Right renal cortex interstitium (tissue), 3 donors: ENCODE measurements at places on chromosomes 1 and 21. TPM values are rescaled to one million over a fixed set of nuclear protein-coding genes. Genes with fewer than 3 reads are reported as not detected.

Gene LCE2A
- not detected for polyA plus RNA-seq

Gene SLC9C2
- polyA plus RNA-seq = 0.31 TPM

- no peak for DNase-seq
Observed at GRCh38 chr1:163747261-163747660, 425.5 kb downstream of the NUF2 start.

- peak; percentile 69 for DNase-seq
Observed at GRCh38 chr1:40708750-40709099, 17.2 kb downstream of the NFYC start.

DNA sequence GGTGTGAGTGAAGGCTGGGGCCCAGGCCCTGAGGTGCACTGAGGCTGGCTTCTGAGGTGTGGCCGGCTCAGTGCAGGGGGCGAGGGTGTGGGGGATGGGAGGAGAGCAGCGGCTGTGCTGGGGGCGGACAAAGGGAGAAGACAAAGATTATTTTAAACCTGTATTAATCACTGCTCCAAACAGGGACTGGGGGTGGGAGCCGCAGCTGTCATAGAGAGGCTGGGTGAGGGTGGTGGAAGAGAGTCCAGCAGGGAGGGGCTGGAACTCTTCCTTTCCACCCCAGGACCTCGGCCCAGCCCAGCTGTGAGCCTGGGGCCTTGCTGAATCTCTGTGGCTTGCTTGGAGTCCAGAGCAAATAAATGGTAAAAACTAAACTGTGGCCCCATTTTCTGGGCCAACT lies 106.9 kb downstream of the KCND3 start:
- DNase-seq = no peak

GRCh38 chr1:6163191-6163972 lies 16.7 kb downstream of the CHD5 start:
- no peak for DNase-seq

DNA sequence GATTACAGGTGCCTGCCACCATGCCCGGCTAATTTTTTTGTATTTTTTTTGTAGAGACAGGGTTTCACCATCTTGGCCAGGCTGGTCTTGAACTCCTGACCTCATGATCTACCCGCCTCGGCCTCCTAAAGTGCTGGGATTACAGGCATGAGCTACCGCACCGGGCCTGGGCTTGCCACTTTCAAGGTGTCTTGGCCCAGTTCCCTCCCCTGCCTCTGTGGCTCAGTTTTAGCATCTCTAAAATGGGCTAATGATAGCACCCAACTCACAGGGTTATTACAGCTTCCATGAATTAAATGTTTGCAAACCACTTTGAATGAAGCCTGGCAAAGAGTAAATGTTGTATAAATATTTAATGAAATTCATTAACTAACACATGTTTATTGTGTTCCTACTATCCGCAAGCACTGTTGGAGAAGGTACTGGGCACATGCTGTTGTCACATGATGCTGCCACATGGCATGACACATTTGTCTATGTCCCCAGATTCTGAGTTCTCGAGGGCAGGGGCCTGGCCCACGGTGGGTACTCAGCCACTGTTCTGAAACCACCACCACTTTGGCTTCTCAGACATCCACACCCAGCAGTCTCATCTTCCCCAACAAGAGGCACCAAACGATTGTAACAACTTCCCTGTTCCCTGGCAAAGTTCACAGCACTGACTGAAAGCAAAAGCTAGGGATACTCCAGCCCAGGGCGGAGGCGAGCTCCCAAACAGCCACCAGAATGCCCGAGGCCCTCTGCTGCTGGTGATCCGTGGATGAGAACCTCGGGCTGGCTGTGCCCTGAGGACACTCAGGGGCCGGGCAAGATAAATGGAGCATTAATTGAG lies 9.7 kb downstream of the IFFO2 start:
- no peak for DNase-seq
